ENCODE measurements at places on chromosomes 5 and 9.

DNA sequence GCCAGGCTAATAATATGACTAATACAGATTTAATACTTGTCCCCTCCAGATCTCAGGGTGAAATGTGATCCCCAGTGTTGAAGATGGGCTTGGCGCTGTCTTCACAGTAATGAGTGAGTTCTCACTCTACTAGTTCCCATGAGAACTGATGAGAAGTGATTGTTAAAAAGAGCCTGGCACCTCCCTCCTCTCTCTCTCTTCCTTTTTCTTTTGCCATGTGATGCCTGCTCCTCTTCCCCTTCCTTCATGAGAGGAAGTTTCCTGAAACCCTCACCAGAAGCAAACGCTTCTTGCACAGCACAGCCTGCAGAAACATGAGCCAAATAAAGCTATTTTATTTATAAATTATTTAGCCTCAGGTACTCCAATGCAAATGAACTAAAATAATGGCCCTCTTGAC is 55.2 kb downstream of the GLDC start:
- DNase-seq, result no peak

DNA sequence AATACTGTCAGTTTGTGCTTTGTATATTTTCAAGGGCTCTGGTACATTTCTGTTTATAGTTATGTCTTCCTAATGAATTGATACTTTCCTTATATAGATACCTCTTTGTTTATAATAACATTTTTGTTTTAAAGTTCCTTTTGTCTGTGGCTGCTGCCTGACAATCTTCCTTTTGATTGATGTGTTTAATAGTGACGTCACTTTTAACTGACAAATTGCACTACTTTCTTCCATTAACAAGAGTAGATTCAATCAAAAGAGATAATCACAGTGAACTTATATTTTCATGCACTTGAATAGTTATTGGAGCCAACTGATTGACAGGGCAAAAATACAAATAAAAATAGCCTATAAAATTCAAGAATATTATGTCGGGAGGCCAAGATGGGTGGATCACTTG is 371.7 kb downstream of the ANXA1 start:
- no peak for DNase-seq

GRCh38 chr5:10328323-10328722 is 20.6 kb upstream of the CMBL start:
- no peak for DNase-seq

DNA sequence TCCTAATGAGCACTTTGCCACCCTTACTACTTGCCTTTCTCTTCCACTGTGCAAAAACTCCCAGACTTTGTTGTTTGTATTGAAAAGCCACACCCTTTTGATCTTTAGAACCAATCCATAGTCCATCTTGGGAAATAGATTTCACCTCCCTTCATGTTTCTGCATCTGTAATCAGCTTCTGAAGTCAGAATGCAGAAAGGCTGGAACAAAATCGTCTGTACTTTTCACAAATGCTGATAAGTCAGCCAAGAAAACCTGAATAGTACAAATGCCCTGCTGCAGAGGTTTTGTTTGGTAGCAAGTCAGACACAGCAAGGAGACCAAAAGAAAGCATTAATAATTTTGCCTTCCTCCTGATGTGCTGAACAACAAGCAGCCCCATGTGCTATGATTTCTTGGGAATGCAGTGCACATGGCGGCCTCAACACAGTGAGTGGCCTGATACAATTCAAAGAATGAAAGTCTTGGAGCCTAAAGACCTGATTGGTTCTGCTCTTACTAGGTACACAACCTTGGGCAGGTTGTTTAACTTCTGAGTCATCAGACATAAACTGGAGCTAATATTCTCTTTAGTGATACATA is 59.2 kb upstream of the STK32A start:
- no peak for DNase-seq

GRCh38 chr9:81416476-81417298 is 272.7 kb downstream of the TLE1 start:
- no peak for DNase-seq

GRCh38 chr5:145008876-145009530 is 826.1 kb downstream of the PRELID2 start:
- no peak for DNase-seq

DNA sequence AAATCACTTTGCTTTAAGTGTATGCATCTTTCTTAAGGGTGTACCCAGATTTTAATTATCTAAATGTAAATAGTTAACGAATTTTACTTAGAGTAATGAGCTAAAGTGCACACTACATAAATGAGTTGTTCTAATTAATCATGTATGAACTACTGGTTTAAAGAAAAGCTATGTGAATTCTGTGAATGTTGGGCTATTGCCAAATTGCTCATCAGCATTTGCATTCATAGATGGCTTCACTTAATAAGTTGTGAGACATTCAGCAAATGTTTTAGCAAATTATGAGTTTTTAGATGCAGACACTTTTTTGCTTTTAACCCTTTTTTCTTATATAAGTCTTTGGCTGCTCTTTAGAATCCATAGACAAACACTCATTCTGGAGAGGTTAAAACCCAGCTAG is 175.7 kb downstream of the PBX3 start:
- no peak for DNase-seq

DNA sequence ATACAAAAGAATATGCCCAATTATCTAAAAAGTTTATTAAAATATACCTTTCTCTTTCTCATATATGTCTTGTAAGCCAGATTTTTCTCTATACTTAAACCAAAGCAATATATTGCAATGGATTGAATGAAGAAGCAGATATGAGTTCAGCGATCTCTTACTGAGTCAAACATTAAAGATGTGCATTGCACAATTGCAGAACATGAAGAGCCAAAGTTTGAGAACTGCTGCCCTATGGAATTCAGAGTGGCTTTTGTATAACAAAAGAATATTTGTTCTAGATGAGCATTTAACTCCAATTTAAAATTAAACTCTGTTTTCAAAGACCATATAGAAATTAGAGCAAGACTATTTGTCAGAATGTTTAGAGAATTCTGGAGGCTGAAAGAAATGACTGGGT is 519.0 kb upstream of the DAB2 start:
- no peak for DNase-seq

GRCh38 chr9:131348631-131349521 is 45.0 kb upstream of the PRRC2B start:
- no peak for DNase-seq

- no peak for DNase-seq
Observed at GRCh38 chr5:76074487-76075065, 8.6 kb upstream of the SV2C start.

DNA sequence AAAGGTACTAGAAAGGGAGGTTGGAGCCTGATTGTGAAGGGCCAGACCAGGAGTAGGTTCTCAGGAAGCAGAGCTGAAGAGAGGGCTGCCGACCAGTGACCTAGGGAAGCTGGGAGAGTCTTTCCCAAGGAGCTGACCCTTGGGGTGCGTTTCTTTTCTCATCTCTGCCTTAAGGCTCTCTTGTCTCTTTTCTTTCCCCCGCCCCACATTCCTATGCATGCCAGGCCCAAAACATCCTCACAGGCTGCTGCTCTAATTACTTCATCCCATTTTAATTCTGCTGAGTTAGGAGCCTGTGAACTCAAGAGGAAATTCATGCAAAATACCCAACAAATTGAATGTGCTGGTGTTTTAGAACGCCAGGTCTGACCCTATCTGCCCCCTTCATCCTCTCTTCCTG is 46.9 kb upstream of the HSPA9 start:
- DNase-seq, result no peak

- DNase-seq, result no peak
Observed at GRCh38 chr5:135360278-135361274, 38.5 kb downstream of the MACROH2A1 start.

DNA sequence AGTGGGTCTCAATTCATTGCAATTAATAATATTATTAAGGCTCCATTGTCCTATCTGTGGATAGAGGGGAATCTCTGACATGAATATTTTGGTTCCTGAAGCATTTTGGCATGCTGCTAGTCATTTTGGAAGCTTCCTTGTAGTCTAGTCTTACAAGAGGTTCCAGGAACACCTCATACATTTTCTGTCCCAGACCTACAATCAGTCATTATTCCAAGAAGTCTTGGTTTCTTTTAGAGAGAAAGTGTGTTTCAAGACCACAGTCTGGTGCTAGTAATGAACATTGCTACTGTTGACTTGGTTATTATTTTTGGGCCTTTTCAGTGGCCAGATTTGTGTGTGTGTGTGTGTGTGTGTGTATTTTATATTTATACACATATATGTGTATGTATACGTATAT is 98.9 kb downstream of the ERCC6L2 start:
- DNase-seq, result no peak

DNA sequence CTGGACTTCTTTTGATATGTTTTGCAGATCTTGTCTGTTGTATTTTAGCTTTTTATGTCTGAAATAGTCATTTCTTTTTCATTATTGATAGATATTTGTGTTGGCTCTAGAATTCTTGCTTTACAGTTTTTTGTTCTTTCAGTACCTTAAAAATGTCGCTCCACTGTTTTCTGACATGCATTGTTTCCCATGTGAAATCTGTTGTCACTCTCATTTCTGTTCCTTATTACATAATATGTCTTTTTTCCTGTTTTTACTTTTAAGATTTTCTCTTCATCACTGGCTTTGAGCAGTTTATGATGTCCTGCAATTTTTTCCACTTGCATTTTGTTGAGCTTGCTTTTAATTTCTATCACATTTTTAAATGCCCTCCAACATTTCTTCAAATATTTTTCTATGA is 270.4 kb upstream of the TARS1 start:
- DNase-seq, result no peak

DNA sequence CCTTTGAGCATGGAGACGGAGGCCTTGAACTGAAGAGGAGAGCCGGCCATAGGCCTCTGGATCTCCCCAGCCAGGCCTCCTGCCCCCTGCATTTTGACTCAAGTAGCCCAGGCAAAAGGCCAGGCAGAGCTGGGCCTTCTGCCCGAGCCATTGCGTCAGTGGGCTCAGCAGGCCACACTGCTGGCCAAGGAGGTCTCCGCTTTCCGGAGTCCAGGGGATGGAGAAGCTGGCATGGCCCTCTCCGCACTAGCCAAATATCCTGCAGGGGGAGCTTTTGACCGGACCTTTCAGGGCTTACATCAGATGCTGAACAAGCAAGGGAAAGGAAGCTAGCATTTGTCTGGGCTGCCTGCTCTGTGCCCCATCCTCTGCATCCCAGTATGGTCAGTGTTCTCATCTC is 386.8 kb downstream of the TRIM36 start:
- no peak for DNase-seq

- no peak for DNase-seq
Observed at GRCh38 chr9:34333836-34334235, 4.5 kb downstream of the NUDT2 start.

GRCh38 chr9:115118879-115119218 is 892 bp upstream of the TNC start:
- DNase-seq, result no peak

DNA sequence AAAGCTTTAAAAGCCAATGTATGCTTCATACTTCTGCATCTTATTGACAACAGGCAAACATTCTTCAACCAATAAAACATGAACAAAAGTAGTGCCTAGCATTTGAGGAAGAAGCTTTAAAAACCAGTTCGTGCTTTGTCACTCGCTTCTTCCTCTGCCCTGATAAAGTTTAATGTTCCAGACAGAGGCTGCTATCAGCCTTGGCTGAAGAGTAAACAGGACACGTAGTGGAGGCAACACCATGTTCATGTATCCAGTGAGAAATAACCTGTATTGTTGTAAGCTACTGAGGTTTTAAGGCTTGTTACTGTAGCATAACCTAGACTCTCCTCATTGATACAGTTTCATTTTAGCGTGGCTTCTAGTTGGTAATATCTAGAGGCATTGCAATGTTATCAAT is 3.2 kb upstream of the FUBP3 start:
- no peak for DNase-seq

DNA sequence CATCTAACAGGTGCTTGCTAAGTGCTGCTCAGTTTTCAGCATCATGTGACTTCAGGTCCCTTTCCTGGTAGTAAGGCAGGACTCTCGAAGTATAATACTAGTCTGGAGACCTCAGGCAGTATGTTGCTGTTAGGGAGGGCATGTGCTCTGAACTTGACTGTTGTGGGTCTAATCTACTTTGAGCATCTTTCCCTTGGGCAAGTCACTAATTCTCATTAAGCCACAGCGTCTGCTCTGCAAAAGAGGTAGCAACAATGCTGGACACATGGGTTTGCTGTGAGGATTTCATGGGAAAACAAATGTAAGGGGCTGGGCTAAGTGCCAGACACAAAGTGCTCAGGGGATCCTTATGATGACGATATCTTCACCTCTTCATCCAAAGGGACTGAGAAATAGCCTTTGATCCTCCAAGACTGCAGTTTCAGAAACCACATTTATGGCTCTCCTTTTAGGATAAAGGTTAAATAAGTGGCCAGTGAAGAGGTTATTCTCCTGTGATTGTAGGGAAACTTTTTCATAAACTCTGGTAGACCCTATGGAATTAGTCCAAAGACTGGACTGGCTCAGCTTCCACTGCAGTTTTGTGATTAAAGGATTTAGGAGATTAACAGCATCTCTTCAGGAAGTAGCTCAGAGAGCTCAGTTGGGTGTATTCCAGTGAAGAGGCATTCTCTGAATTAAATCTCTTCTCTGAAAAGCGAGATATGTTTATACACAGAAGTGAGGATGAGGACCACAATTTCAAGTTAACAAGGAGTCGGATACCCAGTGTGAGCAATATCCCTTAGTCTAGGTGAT is 216.6 kb downstream of the SGCD start:
- DNase-seq, result no peak

GRCh38 chr5:78760366-78760765 is 111.8 kb upstream of the LHFPL2 start:
- DNase-seq, result no peak
